ENCODE measurements at places on chromosomes 16 and 17. TPM values are rescaled to one million over a fixed set of nuclear protein-coding genes. Genes with fewer than 3 reads are reported as not detected.

DNA sequence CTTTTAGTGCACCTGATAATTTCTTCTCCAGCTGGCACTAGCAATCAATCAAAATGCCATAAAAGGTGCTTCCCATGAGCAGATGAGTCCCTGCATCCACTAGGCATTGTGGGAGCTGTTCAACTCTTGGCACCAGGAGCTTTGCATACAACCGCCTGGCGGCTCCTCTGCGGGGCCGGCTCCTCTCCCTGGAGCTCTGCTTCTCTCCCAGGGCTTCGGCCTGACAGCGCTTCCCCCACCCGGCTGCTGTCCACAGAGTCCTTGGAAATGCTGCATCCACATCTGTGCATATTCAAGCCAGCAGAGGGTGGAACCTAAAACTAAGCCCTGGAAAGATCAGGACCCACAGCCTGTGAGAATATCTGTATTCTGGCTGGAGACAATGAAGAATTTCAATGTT, 62.9 kb downstream of the LMF1 start:
- peak; percentile 77 for DNase-seq
- H3K27ac ChIP-seq: no peak overlapping the region
- H3K4me1 ChIP-seq: peaks cover 25% of the 10 kb centered on the region

DNA sequence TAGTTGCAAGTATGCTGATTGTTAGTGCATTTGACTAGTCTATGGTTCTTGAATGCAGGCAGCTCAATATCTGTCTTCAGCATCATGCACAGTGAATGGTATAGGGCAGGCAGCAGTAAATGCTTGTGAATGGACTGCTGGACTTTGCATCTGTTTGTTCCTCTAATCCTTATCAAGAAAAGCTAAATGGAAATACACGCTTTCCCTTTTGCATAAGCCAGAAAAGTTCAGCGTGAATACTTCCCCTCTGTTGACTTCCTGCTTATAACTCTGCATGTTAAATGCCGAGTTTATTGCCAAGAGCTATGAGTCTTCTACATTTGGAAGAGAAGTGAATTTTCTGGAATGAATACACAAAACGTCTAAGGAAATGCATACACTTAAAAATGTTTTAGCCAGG, 127.9 kb upstream of the CPHXL start:
- no peaks in the 10 kb centered on the region for H3K4me1 ChIP-seq
- H3K27me3 ChIP-seq: no peaks in the 10 kb centered on the region
- DNase-seq: peak; percentile 76
- no peak overlapping the region for H3K4me3 ChIP-seq
- H3K36me3 ChIP-seq: no peaks in the 10 kb centered on the region

DNA sequence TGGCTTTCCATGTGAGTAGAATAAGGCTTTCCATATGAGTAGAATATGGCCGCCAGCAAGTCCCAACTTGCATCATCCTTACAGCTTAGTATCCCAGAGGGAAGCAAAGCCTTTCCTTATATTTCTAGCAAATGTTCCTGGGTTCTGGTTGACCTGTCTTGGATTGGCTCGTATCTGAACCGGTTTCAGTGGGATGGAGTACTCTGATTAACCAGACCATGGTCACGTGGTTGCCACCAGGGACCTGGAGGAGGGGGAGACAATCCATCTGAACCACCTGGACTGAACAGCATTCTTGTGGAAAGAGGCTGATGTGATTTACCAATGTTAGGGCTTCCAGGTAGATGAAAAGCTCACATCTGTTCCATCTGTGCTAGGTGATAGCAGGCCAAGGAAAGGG, 89.0 kb downstream of the SHISA6 start:
- peak; percentile 79 for DNase-seq

GRCh38 chr17:72332367-72332766, 211.5 kb downstream of the SOX9 start:
- no peaks in the 10 kb centered on the region for H3K36me3 ChIP-seq
- H3K4me3 ChIP-seq: no peak overlapping the region
- H3K27me3 ChIP-seq: peaks cover 11% of the 10 kb centered on the region
- H3K4me1 ChIP-seq: peaks cover 5% of the 10 kb centered on the region
- no peak overlapping the region for H3K27ac ChIP-seq

DNA sequence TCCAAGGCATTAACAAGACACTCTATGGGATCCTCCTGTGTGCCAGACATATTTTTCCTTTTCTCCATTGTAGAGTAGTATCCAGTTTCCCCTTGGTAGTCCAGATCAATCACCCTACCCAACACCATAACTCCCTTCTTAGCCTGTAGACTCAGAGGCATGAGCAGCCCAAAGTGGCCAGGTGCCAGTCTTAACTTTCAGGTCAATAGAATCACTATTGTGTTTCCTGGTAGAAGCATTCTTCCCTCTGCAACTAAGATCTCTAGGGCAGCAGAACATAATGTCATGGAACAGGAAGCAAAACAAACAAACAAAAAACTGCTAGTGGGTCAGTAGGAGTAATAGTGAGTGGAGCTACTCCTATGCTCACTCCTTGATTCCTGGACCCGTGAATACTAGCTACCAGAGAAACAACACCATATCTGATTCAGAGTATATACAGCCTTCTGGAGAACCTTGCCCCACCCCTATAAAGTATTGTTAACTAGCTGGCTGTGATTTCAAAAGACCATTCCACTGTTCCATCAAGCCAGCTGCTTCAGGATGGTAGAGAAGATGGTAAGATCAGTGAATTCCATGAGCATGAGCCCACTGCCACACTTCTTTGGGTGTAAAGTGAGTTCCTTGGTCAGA, 11.2 kb upstream of the CLEC19A start:
- no peak for DNase-seq
- H3K27ac ChIP-seq: no peak overlapping the region
- H3K27me3 ChIP-seq: peaks cover 2% of the 10 kb centered on the region
- no peak overlapping the region for H3K4me3 ChIP-seq
- no peaks in the 10 kb centered on the region for H3K36me3 ChIP-seq
- no peaks in the 10 kb centered on the region for H3K4me1 ChIP-seq

DNA sequence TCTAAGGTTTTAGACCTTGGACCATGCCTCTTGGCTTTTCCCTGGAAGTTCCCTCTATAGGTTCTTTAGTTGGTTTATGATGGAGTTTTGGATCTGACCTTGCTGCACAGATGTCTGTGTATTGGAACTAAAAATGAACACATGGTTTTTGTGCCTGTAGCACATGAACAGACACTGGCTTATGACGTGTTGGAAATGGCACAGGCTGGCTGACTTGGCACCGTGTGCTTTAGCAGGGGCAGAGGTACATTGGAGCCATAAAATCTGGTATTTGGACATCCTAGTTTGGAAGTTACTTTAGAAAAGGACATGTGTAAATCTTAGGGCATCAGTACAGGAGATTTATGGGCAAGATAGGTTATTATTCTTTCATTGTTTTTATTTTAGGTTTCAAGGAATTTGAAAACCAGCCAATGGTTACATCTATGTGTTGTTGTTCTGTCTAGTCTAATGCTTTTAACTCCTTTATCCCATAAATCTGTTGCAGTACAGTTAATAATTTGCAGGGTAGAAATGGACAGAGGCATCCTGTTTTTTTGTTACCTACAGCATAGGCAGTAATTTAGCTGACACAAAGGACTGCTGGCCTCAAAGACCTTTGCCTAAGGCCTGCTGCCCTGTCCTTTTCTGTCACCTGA, 6.0 kb downstream of the SOCS7 start:
- H3K4me1 ChIP-seq: peaks cover 54% of the 10 kb centered on the region
- peaks cover 3% of the 10 kb centered on the region for H3K36me3 ChIP-seq
- no peak overlapping the region for H3K4me3 ChIP-seq
- H3K27ac ChIP-seq: peak overlapping the region; percentile 49

DNA sequence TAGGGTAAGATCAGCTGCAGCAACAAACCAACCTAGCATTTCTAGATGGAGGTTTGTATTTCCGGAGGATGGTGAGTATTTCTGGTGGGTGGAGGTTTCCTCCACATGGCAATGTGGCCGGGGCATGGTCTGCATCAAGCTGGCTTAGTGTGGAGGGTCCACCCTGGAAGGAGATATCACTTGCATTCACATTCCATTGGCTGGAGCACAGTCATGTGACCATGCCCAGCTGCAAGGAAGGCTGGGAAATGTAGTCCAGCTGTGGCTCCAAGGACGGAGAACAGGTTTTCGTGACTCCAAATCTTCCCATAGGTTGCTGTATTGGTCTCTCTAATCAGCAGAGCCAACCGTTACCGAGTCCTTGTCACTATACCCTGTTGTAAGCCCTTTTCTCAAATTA, 68.7 kb downstream of the RAI1 start:
- peaks cover 69% of the 10 kb centered on the region for H3K4me1 ChIP-seq
- peak; percentile 80 for DNase-seq
- no peak overlapping the region for H3K4me3 ChIP-seq
- H3K27ac ChIP-seq: no peak overlapping the region
- no peaks in the 10 kb centered on the region for H3K27me3 ChIP-seq

DNA sequence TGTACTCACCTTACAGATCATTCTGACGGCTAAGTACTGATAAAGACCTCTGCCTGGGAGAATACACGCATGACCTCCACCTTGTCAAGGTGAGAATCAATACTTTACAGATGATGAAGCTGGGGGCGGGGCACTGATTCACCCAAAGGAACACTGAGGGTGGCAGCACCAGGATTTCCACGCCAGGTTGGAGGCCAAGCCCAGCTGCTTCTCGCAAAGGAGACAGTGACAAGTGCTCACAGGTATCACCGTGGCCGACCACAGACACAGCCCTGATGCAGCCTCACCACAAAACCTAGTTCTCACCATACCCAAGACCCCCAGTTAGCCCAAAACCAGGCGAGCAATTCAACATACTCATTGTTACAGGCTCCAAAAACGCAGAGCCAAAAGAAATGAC, 434.2 kb downstream of the SOX9 start:
- H3K27ac ChIP-seq: no peak overlapping the region
- H3K4me3 ChIP-seq: no peak overlapping the region
- no peaks in the 10 kb centered on the region for H3K4me1 ChIP-seq
- peaks cover 5% of the 10 kb centered on the region for H3K27me3 ChIP-seq
- no peaks in the 10 kb centered on the region for H3K36me3 ChIP-seq

DNA sequence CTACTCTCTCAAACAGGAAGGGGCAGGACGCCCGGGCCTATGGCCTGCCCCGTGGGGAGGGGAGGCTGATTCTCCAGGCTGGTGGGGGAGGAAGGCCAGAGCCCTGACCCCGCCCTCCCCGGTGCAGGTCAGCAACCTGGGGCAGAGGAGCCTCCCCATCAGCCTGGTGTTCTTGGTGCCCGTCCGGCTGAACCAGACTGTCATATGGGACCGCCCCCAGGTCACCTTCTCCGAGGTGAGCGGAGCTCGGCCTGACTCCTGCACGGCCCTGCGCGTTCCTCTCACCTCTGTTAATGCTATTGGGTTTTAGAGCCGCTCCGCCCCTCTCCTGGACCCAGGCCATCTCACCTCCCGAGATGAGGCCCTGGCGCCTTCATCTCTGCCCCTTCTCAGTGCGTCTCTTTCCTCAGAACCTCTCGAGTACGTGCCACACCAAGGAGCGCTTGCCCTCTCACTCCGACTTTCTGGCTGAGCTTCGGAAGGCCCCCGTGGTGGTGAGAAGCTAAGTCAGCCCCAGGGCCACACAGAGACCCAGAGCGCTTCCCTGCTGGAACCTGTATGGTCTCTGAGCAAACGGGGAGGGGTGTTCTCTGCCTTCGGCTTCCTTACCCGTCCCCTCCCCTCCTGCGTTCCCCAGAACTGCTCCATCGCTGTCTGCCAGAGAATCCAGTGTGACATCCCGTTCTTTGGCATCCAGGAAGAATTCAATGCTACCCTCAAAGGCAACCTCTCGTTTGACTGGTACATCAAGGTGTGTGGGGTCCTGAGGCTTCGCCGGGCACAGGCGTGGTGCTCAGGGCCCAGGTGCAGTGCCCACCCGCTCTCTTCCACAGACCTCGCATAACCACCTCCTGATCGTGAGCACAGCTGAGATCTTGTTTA, 25.1 kb upstream of the ITGAX start:
- H3K27me3 ChIP-seq: peaks cover 39% of the 10 kb centered on the region
- DNase-seq: no peak
- no peak overlapping the region for H3K27ac ChIP-seq
- no peak overlapping the region for H3K4me3 ChIP-seq

DNA sequence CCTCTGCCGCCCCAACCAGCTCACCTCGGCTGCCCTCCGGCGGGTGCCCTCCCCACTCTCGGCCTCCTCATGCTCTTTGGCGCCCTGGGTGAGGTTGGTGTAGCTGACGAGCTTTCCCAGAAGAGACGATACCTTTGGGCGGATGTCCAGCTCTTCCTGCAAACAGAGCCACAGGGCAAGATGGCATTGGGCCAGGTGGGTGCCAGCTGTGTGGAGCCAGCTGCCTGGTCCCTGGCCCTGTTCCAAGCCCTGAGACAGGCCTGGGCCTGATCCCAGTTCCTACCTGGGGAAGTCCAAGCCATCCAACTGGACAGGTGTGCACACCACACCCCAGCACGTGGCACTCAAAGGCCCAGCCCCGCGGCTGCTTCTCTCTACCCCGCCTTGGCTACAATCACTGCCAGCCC, 6.9 kb downstream of the SLC12A4 start:
- no peak overlapping the region for H3K27ac ChIP-seq
- peaks cover 63% of the 10 kb centered on the region for H3K4me1 ChIP-seq
- no peaks in the 10 kb centered on the region for H3K27me3 ChIP-seq
- H3K4me3 ChIP-seq: no peak overlapping the region

DNA sequence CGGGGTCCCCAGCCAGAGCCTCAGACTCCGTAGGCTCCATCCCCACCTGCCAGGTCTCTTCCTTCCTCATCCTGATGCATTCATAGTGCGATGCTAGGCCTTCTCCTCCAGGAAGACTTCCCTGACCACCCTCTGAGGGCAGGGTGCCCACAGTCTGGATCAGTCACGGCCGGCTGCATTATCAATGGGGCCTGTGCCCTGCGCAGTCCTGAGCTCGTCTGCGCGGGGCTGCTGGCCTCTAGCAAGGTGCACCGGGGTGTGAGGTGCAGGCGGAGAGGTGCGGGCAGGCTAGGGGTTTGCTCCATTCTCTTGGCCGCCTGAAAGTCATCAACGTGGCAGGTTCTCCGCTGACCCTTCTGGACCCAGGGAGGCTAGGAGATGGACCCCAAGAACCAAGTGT, 56.9 kb upstream of the ACSF3 start:
- DNase-seq: no peak
- no peak overlapping the region for H3K27ac ChIP-seq
- peaks cover 31% of the 10 kb centered on the region for H3K27me3 ChIP-seq
- H3K36me3 ChIP-seq: no peaks in the 10 kb centered on the region
- H3K4me1 ChIP-seq: no peaks in the 10 kb centered on the region

DNA sequence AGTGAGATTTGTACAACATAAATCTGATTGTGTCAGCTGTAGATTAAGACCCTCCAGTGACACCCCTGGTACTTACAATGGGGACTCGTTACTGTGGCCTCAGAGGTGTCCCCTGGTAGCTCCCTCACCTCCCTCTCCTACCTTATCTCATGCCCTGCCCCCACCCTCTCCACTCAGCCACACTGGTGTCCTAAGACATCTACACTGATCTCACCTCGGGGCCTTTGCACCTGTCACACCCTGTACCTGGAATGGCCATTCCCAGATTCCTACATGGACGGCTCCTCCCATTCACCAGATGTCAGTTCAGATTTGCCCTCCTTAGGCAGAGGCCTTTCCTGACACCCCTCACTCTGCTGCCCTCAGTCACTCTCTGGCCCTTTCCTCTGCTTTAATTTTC, 319.3 kb downstream of the CPPED1 start:
- H3K4me3 ChIP-seq: no peak overlapping the region
- H3K36me3 ChIP-seq: peaks cover 2% of the 10 kb centered on the region
- no peak for DNase-seq
- H3K27ac ChIP-seq: no peak overlapping the region
- no peaks in the 10 kb centered on the region for H3K27me3 ChIP-seq
- H3K4me1 ChIP-seq: no peaks in the 10 kb centered on the region

Gene CAMKK1
- total RNA-seq: 6.3 TPM

Gene EVI2A
- 2.6 TPM for total RNA-seq

Gene CDH3
- total RNA-seq: 0.27 TPM

Gene NME4
- total RNA-seq: 53.5 TPM

Gene ZFP90
- 25.9 TPM for total RNA-seq

Gene UTS2R
- 2.2 TPM for total RNA-seq

Gene GRIN2A
- total RNA-seq: 0.18 TPM

Gene SPATA32
- total RNA-seq: 0.04 TPM

Gene GPR139
- not detected for total RNA-seq
